ENCODE measurements at places on chromosomes 2 and 18. TPM values are rescaled to one million over a fixed set of nuclear protein-coding genes. Genes with fewer than 3 reads are reported as not detected.
A peak's percentile ranks its signal among the peaks of the same experiment; 100 is the strongest.

- no peak for DNase-seq
Measured at GRCh38 chr2:234970477-234970882, 18.7 kb downstream of the SH3BP4 start.

- DNase-seq = no peak
Measured at GRCh38 chr2:201471732-201472393, 20.3 kb downstream of the STRADB start.

DNA sequence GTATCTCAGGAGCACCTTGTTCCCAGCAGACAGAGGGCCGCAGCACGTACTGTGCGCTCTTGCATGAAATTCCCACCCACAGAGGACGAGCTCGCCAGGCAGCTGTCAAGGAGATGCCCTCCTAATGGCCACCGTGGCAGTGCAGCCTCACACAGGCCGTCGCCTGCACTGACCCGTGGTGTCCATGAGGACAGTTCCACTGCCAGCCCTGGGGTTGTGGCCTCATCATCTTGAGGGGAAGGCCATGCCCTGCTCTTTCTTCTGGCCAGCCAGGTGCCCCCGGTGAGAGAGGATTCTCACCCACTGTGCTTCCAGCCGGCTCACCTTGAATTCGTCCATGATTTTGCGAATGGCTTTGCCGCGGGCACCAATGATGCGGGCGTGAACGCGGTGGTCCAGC lies 42.0 kb downstream of the ANO7 start:
- DNase-seq = no peak

DNA sequence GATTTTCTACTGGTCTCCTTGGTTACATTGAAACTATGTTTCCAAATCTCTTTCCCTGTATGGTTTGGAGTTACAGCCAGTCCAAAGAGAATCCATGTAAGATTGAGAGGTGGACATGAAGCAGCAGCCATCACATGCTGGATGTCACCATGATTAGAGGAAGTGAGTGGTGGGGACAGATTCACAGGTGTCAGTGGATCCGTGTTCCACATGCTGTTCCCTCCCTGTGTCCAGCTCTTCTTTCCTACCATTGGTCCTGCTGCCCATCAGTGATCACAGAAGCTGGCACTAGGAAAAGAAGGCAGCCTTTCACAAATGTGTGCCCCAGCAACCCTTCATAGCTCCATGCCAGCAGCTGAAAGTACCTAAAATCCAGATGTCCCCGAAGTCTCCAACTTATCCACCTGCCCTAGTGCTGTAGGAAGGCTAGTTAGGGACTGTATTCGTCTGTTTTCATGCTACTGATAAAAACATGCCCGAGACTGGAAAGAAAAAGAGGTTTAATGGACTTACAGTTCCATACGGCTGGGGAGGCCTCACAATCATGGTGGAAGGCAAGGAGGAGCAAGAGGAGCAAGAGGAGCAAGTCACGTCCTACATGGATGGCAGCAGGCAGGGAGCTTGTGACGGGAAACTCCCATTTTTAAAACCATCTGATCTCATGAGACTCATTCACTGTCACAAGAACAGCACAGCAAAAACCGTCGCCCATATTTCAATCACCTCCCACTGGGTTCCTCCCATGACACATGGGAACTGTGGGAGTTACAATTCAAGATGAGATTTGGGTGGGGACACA lies 207.5 kb downstream of the INSIG2 start:
- DNase-seq = no peak

- DNase-seq = no peak
Measured at GRCh38 chr2:187266645-187267044, 181.4 kb downstream of the CALCRL start.

DNA sequence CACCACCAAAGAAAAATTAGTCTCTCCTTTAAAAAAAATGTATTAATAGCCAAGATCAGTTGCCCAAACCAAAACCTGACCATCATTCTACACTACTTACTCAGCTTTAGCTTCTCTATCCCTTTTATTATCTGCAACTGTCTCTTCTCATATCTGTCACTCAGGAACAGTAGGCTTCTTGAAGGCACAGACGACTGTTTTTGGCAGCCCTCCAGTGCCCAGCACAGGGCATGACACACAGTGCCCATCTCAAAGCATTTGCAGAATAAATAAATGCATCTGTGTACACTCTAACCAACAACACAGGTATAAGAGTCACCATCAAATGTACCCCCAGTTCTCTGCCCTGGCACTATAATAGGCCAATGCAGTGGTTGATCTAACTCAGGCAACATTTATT lies 117.2 kb downstream of the UXS1 start:
- DNase-seq = no peak

GRCh38 chr2:206296128-206296527 lies 21.7 kb downstream of the ZDBF2 start:
- no peak for DNase-seq

- DNase-seq = no peak
Measured at GRCh38 chr2:78065366-78065765, 543.2 kb upstream of the LRRTM4 start.

DNA sequence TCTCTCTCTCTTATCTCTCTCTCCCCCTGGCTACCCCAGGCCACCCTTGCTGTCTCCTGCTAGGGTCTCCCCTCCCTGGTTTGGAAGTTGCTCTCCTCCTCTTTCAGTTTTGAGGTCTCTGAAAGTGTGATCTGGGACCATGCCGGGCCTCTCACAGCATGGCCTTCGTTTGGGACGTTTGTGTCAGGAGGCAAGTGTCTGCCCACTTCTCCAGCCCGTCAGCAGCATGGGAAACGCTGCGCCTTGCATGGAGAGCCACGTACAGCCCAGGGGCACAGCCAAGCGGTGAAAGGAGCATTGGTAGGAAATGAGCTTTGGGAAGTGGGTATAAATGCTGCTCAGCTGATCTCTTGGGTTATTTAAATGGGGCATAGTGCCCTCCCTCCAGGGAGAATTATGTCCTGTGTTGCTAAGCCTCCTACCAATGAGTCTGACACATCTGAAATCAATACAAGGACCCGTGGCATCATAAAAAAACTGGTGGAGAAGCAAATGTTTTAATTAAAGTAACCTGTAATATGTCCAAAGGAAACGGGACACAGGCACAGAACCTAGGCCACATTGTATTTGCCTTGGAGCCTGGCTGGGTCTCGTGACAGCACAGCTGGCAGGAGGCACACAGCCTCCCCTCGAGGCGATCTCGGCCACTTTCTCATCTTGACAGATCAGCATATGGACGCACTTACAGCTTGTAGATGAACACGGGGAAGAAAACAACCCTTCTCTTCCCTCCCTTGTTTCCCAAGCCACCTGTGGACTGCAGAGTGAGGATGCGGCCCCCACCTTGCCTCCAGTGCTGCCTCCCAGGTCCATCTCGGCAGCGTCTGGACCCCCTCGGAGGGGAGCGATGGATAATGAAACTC lies 72.7 kb downstream of the SH3RF3 start:
- no peak for DNase-seq

GRCh38 chr2:159658881-159659873 lies 42.8 kb upstream of the BAZ2B start:
- DNase-seq = no peak

- peak; percentile 8 for DNase-seq
Measured at GRCh38 chr18:48669991-48670750, 131.3 kb downstream of the CTIF start.

GRCh38 chr2:204401114-204401513 lies 144.2 kb upstream of the PARD3B start:
- no peak for DNase-seq

DNA sequence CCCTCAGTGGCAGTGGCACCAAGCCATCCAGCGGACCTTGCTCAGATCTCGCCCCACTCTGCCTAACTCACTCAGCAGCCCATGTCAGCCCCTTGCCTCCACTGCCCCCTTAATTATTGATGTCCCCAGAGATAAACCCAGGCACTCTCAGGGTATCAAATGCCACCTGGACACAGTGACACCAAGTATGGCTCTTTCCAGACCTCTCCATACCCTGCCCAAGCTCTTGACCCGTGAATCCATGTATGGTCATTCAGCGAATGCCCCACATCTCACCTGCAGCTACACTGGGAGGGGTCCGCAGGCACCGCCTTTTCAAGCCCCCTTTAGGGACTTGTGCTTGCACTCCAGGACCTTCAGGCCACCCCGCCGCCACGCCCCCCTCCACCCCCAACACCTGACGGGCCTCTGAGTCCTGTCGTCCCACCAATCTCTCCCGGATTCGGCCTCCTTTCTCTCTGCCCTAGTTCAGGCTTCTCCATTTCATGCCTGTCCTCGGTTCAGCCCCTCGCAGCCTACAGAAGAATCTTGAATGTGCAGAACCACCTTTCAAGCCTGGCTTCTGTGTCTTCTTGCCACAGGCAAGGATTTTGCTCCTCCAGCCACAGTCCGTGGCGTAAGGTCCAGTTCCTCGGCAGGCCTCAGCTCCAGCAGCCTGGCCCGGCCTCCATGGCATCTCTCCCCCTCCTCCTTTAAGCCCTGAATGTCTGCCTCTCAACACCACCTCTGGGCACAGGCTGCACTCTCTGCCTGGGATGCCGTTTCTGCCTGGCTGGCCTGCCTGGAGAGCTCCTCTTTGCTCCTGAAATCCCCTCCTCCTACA lies 54.1 kb upstream of the ODC1 start:
- DNase-seq = peak; percentile 36

DNA sequence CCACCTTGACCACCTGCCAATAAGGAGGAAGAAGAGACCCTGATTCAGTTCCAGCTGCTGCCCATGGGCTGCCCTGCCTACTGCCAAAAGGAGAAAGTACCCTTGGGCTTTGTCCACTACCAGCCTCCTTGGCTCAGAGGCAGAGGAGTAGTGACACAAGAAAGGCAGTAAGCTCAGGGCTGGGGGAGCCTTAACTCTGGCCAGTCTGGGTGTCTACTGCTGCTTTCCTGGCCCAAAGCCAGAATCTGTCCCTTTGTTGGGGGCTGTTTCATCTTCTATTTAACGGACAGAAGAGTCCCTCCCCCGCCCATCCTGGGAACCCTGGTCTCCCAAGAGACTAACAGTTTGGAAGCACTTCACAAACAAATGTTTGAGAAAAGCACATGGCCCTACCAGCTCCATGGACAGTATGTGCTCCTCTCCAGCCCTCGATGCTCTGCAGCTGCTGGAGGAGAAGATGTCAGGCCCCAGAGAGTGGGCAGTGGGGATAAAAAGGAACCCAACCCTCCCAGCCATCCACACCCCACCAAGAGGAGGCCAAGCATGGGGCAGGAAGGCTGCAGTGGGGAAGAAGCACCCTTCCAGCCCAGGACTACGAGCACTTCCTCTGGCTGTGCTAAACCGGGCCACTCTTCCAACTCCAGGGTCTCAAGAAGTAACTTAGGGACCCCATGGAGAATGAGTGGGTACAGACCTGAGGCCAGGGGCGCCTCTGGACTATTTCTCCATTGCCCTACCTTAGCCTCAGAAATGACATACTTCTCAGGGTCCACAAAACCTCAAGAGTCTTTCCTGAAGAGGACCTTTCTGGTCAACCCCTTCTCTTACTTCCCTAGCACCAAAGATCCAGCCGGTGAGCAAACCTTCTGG lies 1.2 kb downstream of the ATG9A start:
- no peak for DNase-seq

UGT1A8 gene
- total RNA-seq = 9.0 TPM

RAMP1 gene
- total RNA-seq = 87.4 TPM

ARHGAP28 gene
- 5.4 TPM for total RNA-seq

ARHGEF33 gene
- 0.18 TPM for total RNA-seq
